ENCODE measurements at places on chromosomes 5 and 9.

GRCh38 chr5:68277431-68277830 lies 61.9 kb downstream of the PIK3R1 start:
- no peak for DNase-seq

DNA sequence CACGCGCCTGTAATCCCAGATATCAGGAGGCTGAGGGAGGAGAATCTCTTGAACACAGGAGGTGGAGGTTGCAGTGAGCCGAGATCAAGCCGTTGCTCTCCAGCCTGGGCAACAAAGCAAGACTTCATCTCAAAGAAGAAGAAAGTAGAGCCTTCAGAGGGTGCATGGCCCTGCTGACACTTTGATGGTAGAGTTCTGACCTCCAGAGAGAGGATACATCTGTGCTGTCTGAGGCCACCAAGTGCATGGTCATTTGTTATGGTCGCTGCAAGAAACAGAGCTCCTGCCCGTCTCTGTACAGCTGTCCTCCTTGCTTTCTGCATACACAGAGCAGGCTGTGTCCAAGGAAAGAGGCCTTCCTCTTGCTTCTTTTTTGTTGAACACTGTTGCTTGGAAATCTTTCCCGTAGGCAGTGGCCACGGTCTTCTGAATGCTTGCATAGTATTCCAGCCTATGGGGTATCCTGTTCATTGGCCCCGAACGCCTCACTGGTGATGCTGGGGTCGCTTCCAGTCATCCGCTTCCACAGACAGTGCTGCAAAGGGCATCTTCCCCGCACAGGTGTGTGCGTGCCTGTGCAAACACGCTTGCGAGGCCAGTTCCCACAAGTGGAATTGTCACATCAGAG lies 36.8 kb upstream of the UNC5A start:
- no peak for DNase-seq

DNA sequence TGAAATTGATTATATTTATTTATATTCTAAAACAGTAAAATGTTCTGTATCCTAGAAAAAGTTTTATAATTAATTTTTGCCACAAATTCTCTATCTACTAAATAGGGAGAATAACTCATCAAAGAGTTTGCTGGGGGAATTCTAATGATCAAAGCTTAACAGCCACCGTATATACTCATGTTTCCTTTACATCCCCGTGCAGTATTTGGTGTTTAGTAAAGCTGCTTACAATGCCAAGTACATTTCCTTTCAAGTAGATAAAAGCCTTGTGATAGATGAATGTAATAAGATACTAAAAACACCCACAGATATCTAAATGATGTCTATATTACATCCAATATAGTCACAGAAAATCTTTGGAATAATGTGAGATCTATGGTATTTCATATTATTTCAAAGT lies 312.2 kb downstream of the HCN1 start:
- no peak for DNase-seq

DNA sequence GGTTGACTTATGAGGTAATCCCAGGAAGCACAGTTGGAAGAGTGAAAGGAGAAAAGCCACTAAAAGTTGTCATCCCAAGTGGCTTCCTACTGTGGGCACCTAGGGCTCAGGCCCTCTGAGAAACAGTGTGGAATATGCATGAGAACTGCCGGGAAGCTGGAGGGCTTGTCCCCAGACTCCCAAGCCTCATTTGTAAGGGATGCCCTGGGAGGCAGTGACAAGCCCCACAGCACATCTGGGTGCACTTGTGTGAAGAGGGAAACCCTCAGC lies 64.5 kb downstream of the SFXN1 start:
- no peak for DNase-seq

DNA sequence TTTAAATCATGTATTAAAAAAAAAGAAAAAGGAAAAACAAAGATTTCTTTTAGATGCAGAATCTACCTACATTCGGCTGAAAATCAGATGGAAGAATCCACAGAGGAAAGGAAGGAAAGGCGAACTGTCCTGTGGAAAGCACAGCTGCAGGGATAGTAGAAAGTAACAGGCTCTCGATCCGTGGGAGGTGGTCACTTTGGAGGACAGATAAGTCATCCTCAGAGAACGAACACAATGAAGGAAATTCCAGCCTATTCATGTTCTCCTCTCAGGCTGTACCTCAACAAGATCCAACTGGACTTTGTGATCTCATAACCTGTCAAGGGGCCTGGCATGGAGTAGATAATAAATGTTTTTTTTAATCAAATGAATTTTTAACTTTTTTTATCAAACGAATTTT lies 72.8 kb downstream of the NR6A1 start:
- DNase-seq: no peak

DNA sequence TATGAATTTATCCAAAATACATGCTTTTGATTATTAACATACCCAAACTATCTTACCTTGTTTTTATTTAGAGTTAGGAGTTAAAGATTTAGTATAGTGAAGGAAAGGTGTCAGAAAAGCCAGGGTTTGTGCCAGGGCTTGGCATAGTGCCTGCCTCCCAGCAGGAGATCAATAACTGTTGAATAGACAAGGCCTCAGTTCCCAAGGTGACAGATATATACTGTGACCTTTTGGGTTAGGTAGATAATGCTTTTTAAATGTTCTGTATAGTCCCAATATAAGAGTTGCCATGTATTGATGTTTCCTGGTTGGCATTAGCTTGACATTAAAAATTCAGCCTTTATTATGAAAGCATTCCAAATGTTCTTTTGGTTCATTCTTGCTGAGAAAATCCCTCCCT lies 121.8 kb downstream of the MCTP1 start:
- DNase-seq: no peak

- DNase-seq: no peak
These were observed 5.5 kb upstream of the GLIS3 start for GRCh38 chr9:4305065-4305985.
